ENCODE measurements at places on chromosomes 4 and X. TPM values are rescaled to one million over a fixed set of nuclear protein-coding genes. Genes with fewer than 3 reads are reported as not detected.

Gene AREG
- not detected for total RNA-seq

Gene CFAP99
- not detected for total RNA-seq

Gene EXOC1L
- not detected for total RNA-seq

- no peak overlapping the region for H3K27ac ChIP-seq
- no peaks in the 10 kb centered on the region for H3K36me3 ChIP-seq
- H3K4me3 ChIP-seq: no peak overlapping the region
- H3K4me1 ChIP-seq: peaks cover 3% of the 10 kb centered on the region
- peaks cover 11% of the 10 kb centered on the region for H3K27me3 ChIP-seq
Measured at GRCh38 chrX:139691493-139691842, 16.5 kb downstream of the MCF2 start.

GRCh38 chr4:139229534-139230039 lies 50.4 kb downstream of the MGARP start:
- H3K4me1 ChIP-seq: peaks cover 3% of the 10 kb centered on the region
- DNase-seq: peak; percentile 42
- no peak overlapping the region for H3K4me3 ChIP-seq
- H3K27ac ChIP-seq: no peak overlapping the region

GRCh38 chr4:113997206-113997605 lies 17.8 kb upstream of the ARSJ start:
- DNase-seq: no peak
- H3K4me1 ChIP-seq: no peaks in the 10 kb centered on the region
- no peaks in the 10 kb centered on the region for H3K27me3 ChIP-seq
- H3K27ac ChIP-seq: no peak overlapping the region
- H3K36me3 ChIP-seq: no peaks in the 10 kb centered on the region

DNA sequence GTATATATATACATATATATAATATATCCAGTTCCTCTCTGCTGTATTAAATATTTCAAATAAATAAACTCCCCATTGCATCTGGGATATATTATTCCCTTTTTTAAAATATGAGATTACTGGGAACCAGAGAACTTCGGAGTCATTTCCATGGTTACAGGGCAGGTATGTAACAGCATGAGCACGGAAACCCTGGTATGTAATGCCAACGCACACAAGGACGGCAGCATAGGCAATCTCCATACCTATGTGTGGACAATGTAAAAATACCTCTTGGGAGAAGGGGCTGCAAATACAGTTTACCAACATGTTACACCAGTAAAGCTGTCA lies 62.8 kb downstream of the NUDT10 start:
- no peak for DNase-seq
- H3K4me1 ChIP-seq: peaks cover 15% of the 10 kb centered on the region
- peaks cover 3% of the 10 kb centered on the region for H3K36me3 ChIP-seq
- H3K27ac ChIP-seq: peak overlapping the region; percentile 92
- H3K27me3 ChIP-seq: no peaks in the 10 kb centered on the region
- H3K4me3 ChIP-seq: peak overlapping the region; percentile 83

GRCh38 chr4:77465271-77465670 lies 140.3 kb upstream of the CXCL13 start:
- DNase-seq: no peak
- H3K4me3 ChIP-seq: no peak overlapping the region
- H3K27ac ChIP-seq: no peak overlapping the region
- no peaks in the 10 kb centered on the region for H3K36me3 ChIP-seq
- no peaks in the 10 kb centered on the region for H3K4me1 ChIP-seq

DNA sequence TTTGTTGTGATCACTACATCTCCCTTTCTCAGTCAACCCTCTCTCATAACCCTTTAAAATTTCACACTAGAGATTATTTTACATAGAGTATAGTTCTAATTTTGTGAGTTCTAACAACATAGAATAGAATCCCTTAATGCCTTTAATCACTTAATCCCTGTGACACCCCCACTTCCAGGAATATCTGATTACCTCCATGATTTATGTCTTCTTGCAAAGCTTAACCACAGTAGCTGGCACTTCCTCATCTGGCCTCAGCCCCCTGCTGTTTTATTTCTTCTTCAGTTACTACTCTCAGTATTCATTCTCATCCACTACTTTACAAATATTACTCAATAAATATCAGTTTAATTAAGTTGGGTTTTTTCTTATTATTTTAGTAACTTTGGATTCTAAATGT lies 340.9 kb downstream of the CENPC start:
- no peaks in the 10 kb centered on the region for H3K36me3 ChIP-seq
- H3K27me3 ChIP-seq: no peaks in the 10 kb centered on the region
- DNase-seq: no peak
- no peak overlapping the region for H3K4me3 ChIP-seq

Measured in activated CD4-positive, alpha-beta T cell treated with anti-CD3 and anti-CD28 coated beads, Interleukin-2, amount 10 ng/mL, durations not matched to agents 7 days and 5 days (primary cell).